ENCODE measurements at places on chromosomes 12 and 14. TPM values are rescaled to one million over a fixed set of nuclear protein-coding genes. Genes with fewer than 3 reads are reported as not detected.

GRCh38 chr14:74855945-74856344 is 20.0 kb downstream of the PROX2 start:
- no peak for DNase-seq

- DNase-seq, result no peak
Measured at GRCh38 chr14:58826845-58827686, 189.3 kb downstream of the DACT1 start.

- DNase-seq, result no peak
Measured at GRCh38 chr14:49637534-49638078, 2.6 kb upstream of the DNAAF2 start.

DNA sequence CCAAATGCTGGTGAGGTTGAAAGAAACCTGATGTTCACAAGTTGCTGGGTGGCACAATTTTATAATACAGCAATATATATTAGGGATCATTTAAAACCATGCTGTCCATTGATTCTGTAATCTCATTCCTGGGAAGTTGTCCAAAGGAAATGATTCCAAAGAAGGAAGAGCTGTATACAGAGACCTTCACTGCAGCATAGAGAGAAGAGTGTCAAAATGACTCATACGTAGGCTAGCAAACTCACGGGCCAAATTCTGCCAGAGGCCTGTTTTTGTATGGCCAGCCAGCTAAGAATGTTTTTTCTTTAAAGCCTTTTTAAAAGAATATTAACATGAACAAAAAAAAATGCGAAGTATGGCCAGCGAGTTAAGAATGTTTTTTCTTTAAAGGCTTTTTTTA is 69.2 kb upstream of the MED13L start:
- DNase-seq, result no peak

DNA sequence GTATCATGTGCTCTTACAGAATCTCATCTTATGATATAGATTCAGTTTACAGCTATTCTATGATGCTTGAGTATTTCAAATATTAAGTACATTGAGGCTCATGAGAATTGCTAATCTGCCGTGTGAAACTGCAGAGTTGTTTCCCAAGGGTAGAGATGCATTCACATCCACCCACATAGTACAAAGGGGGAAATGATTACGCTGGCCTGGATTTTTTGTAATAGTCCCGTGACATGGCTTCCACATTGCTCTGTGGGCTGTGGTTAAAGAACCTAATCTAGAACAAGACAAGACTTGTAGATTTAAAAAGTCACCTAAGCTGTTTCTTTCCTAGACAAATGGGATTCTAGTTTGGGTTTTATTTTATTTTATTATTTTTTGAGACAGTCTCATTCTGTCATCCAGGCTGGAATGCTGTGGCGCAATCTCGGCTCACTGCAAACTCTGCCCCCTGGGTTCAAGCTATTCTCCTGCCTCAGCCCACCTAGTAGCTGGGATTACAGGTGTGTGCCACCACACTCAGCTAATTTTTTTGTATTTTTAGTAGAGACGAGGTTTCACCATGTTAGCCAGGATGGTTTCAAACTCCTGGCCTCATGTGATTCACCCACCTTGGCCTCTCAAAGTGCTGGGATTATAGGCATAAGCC is 13.0 kb upstream of the RIOX1 start:
- DNase-seq, result no peak

GRCh38 chr14:20247646-20248246 is 8.7 kb downstream of the OR11H4 start:
- no peak for DNase-seq

- no peak for DNase-seq
Measured at GRCh38 chr14:37588956-37589714, 5.9 kb downstream of the FOXA1 start.

GRCh38 chr12:40662366-40662765 is 29.9 kb upstream of the CNTN1 start:
- DNase-seq, result no peak

- DNase-seq, result no peak
Measured at GRCh38 chr14:100536121-100536510, 51.1 kb downstream of the BEGAIN start.

DNA sequence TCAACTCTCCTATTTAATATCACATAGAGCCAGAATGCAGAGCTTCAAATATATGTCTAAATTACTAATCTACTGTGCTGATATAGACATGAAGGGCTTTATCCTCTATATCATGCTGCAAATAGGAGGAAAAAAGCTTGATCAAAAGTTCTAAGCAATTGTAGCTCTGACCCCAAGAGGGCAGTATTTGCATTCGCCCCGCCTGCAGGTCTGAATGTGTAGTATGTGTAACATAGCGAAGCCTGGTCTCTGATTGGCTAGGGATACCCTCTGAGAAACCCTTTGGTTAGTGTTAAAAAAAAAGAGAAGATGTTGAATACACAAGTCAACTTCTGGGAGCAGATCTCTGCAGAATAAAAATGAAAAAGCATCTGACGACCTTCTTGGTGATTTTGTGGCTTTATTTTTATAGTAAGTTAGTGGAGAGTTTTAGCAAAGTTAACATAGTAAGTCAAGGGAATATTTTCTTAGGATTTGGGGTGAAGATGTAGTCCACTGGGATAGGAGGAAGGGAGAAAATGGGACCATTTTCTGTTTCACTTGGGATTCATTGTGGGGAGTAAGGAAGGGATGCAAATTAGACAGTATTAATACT is 151.6 kb upstream of the OR4E1 start:
- no peak for DNase-seq

Gene DAO
- 0.58 TPM for polyA plus RNA-seq

Gene TSPAN8
- polyA plus RNA-seq, result 26.7 TPM

Gene SLC10A1
- 0.22 TPM for polyA plus RNA-seq

Gene SLC15A5
- not detected for polyA plus RNA-seq

Gene TBX5
- not detected for polyA plus RNA-seq

Gene ALX1
- polyA plus RNA-seq, result 26.5 TPM
